ENCODE measurements at places on chromosomes 7 and 10.

DNA sequence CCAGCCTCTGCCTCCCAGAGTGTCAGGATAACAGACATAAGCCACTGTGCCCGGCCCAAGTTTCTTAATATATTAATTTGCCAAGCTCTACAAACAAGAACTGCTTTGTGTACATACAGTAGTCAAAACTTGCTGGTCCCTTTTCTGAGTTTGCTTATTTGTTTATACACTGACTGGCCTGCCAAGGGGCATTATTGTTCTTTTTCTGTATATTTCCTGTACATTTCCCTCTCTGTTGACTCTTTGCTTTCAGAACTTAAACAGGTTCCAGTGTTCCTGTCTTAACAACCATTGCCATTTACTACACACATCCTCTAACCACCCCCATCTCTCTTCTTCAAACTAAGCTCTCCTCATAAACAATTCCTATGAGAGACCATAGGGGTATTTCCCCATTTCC lies 61.5 kb upstream of the RPA3 start:
- no peak for DNase-seq

DNA sequence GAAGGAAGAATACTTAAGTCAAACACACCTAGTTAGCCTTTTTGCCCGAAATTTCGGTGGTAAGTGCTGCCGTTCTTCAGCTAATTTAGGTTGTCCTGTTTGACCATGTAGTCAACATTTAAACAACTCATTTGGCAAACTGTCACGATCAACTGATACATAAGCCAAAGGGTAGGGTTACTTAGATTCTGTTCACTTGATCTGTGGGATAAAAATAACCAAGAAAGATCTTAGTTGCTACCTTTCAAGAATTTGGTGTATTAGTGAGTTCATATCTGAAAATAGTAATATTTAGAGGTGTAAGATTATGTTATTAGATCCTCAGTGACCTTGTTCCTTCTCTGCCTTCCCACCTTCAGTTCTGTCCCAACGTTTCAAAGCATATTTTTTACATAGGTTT lies 2.0 kb downstream of the TNKS2 start:
- DNase-seq = no peak

GRCh38 chr7:75758491-75758890 lies 13.5 kb downstream of the CCL26 start:
- no peak for DNase-seq

GRCh38 chr7:149753375-149754233 lies 19.8 kb downstream of the ZNF467 start:
- DNase-seq = no peak

DNA sequence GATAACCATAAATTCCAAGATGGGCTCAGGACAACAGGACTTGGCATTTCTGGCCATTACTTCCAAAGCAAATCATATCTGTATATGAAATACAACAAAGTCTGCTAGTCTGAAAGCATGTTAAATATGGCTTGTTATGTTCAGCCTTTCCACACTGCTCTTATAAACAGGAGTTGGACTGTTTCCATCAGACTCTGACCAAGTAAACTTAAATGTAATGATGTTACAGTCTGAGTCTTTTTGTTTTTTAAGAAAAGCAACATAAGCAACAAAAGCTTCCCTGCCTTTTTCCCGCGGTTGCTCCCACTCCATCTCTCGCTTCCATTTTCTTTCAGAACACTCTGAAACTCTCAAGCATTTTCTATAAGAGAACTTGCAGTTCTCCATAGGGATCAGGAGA lies 8.1 kb upstream of the CDCA7L start:
- no peak for DNase-seq

DNA sequence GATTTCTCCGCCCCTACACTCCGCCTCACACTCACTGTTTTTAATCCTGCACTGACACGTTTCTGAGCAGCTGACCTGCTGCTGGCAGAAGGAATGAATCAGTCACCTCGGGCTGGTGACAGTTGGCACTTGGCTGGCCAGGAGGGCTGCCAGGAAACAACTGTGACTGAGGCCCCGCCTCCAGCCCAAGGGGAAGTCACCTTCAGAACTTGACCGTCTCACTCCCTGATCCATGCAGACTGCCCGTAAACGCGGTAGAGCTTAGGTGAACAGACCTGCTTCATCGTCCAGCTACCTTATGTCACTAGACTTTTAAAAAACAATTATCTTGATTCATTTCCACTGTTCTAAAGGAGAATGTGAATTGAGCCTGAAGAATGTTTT lies 107.5 kb downstream of the DOCK1 start:
- peak; percentile 2 for DNase-seq

GRCh38 chr7:93736668-93737369 lies 153.7 kb downstream of the TFPI2 start:
- DNase-seq = no peak

Data from inflammatory macrophage treated with lipopolysaccharide for 1 hour (primary cell).